Astrocyte of the hippocampus (primary cell): ENCODE measurements at places on chromosomes 11 and 22.

DNA sequence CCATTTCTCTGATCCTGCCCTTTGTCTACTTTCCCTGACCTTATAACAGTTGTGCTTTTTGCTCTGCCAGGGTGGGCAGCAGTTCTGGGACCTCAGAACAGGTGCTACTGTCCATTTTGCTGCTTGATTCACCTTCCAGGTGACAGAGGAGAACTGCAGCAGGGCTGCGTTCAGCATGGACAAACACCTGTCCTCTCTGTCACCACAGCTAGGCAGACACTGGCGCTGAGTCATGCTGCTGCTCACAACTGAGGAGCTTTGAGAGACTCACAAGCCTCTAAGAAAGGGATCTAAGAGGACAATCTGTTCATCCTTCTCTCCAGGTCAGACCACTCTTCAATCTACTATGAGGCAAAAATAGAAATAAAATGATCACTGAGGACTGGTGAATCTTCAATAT, 1144.5 kb upstream of the CCDC90B start:
- no peak for DNase-seq

- DNase-seq: peak; percentile 84
These were observed 29.3 kb downstream of the CELF1 start for GRCh38 chr11:47523490-47524225.

- peak; percentile 49 for DNase-seq
These were observed 129.0 kb upstream of the PARVA start for GRCh38 chr11:12248330-12248729.

GRCh38 chr11:62880803-62881578, at the start of gene SLC3A2:
Gene SLC3A2, plus strand, starts transcription at chr11:62880896. Its CDS starts 128 bp downstream, at chr11:62881024.
- DNase-seq: peak; percentile 95

- peak; percentile 35 for DNase-seq
These were observed 100.1 kb upstream of the BID start for GRCh38 chr22:17874231-17874905.

GRCh38 chr11:117670443-117670842, 126.6 kb downstream of the DSCAML1 start:
- DNase-seq: no peak

DNA sequence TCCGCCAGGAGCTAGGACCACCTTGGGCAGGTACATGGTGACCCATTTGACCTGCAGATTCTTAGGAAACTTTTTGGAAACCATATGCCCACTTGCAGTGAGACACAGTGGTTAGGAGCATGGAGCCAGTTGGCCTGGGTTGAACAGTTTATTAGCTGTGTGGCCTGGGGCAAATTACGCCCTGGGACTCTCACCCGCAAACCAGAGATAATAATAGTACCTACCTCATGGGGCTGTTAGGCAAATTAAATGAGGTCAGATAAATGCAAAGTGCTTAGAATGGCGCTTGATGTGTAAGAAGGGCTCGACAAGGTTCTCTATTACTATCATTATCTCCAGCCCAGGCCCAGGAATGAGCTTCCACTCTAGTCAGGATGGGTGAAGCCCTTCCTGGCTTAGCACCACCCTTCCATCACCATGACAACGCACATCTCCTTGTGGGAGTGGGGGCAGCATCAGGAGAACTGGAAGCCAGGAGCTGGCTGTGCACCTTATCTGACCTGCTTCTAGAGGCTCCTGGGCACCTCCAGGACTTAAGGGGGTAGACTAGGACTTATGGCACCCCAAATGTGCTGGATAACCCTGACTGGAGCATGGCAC, 5.1 kb downstream of the SYT12 start:
- DNase-seq: no peak

- no peak for DNase-seq
These were observed 7.5 kb upstream of the MYH9 start for GRCh38 chr22:36395055-36395849.

DNA sequence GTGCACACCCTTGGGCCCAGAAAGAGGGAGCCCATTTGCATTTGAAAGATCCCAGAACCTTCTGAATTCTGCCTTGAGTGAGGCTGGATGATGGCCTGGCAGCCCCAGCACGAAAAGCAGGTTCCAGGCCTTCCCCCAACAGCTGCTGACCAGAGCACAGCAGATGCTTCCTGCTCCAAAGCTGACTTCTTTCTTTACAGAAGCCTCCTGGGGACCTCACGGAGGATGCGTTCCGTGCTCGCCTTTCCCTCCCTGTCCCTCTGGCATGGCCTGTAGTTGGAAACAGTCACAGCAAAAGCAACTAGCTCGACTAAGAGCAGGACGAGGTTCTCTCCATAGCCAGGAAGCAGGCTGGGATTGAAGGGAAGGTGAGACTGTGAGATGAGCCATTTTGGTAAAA, 107.7 kb upstream of the B3GAT1 start:
- no peak for DNase-seq

GRCh38 chr11:111347002-111347722, 31.9 kb downstream of the POU2AF1 start:
- no peak for DNase-seq

DNA sequence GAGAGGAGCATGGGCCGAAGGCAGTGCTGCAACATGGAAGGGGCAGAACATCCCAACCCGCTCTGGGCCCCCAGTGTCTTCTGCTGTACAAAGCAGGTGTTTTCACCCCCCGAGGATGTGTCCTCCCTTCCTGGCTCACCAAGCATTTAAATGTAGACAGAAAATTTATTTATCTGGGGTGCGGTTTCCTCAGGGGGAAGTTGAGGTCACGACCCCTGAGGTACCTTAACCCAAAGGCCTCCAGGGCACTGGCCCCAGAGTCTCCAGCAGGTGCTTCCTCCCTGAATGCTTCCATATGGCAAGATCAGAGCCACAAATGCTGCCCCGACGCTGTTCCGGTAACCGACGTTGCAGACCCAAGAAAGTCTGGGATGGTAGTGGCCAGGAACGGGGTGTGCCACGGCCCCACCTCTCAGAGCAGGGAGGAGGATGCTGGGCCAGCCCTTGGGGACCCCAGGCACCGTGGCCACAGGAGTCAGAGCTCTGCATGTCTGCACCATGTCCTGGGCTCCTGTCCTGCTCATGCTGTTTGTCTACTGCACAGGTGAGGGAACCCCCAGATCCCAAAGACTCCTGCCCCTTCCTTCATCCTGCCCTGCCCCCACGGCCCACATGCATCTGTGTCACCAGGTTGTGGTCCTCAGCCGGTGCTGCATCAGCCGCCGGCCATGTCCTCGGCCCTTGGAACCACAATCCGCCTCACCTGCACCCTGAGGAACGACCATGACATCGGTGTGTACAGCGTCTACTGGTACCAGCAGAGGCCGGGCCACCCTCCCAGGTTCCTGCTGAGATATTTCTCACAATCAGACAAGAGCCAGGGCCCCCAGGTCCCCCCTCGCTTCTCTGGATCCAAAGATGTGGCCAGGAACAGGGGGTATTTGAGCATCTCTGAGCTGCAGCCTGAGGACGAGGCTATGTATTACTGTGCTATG, at the start of gene VPREB1:
TSS of gene VPREB1 (plus strand) at position 471 of the 935 bp plus-strand sequence. CDS start at position 499, 28 bp downstream.
- no peak for DNase-seq

GRCh38 chr11:8640267-8640906, 42.1 kb downstream of the TRIM66 start:
- no peak for DNase-seq

DNA sequence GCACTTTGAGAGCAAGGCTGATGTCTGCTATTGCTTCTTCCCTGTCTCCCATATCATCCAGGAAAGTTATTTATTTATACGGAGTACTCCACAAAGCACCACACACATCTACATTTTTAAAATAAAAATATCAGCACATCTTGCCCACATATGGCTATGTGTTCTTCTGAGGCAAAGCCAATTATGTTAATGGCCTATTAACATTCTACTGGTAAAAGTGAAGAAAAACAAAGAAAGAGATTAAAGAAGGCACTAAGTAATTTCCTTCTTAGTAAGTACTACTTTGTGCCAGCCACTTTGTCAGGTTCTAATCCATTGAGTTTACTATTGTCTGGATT, 548.7 kb downstream of the OPCML start:
- DNase-seq: no peak

GRCh38 chr22:36300396-36301212, 47.7 kb downstream of the APOL1 start:
- no peak for DNase-seq

GRCh38 chr11:79428406-79428805, 12.4 kb downstream of the TENM4 start:
- DNase-seq: peak; percentile 42

GRCh38 chr11:67356387-67356863, 3.1 kb upstream of the POLD4 start:
- no peak for DNase-seq

GRCh38 chr11:68845351-68846002, 3.8 kb upstream of the CPT1A start:
- DNase-seq: no peak

DNA sequence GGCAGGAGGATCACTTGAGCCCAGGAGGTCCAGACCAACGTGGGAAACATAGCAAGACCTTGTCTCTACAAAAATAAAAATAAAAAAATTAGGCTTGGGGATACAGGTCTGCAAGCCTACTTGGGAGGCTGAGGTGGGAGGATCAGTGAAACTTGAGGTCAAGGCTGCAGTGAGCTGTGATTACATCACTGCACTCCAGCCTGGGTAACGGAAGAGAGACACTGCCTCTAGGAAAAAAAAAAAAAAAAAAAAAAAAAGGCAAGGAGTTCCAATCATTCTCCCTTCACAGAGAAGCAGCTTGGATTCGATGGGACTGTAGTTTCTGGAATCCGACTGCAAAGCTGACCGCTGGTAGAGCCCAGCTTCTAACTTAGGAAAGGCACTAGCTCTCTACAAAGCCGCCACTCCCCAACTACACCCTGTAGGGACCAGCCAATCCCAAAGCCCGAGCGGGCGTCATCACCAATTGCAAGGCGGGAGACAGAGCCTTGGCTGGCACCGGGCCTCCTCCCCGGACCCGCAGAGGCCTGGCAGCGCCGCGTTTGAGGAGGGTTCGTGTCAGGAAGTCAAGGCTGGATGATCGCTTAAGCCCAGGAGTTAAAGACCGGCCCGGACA, 716 bp upstream of the DDB2 start:
- DNase-seq: peak; percentile 92

DNA sequence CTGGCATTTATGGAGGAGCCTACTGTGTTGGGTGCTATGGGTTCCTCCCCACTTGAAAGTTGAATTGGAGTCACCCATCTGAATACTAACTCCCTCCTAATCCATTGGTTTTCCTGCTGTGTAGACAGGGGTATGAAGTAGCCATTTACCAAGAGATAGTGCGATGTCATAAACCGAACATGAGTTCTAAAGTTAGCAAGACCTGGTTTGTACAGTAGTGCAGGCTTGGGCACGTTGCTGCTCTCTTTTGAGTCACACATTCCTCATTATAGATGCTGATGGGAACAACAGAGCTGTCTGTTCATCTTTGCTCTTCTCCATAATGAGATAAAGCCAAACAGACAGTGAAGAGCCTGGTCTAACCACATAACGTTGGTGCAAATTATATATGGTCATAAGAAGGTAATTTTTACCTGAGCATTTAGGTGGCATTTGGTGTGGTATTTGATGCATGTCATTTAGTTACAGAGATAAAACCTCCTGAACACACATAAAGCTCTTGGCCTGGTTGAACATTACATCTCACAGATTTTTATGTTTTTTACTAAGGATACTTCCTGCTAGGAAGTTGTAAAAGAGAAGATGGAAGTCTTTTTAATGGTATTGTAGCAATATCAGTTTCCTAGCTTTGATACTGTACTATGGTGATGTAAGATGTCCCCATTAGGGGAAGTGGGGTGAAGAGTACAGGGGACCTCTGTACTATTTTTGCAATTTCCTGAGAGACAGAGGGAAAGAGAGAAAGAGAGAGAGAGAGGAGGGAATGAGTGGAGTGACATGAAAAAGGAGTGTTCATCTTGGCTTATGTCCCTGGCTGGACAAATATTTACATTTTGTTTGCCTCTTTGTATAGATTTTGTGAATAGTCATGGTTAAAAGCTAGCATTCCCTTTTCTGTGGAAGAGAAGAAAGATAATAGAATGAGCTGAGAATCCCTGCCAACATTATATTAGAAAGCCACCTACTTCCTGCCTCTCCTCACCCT, 27.9 kb downstream of the GRAP2 start:
- DNase-seq: no peak

- peak; percentile 3 for DNase-seq
These were observed at the start of gene OR10A2 for GRCh38 chr11:6862961-6863360. Gene OR10A2, plus strand, starts transcription at chr11:6863057. Its CDS starts 6,698 bp downstream, at chr11:6869755.

GRCh38 chr11:88683024-88683423, 345.5 kb upstream of the CTSC start:
- DNase-seq: no peak

- DNase-seq: no peak
These were observed 114.6 kb downstream of the NECTIN1 start for GRCh38 chr11:119614222-119615002.

DNA sequence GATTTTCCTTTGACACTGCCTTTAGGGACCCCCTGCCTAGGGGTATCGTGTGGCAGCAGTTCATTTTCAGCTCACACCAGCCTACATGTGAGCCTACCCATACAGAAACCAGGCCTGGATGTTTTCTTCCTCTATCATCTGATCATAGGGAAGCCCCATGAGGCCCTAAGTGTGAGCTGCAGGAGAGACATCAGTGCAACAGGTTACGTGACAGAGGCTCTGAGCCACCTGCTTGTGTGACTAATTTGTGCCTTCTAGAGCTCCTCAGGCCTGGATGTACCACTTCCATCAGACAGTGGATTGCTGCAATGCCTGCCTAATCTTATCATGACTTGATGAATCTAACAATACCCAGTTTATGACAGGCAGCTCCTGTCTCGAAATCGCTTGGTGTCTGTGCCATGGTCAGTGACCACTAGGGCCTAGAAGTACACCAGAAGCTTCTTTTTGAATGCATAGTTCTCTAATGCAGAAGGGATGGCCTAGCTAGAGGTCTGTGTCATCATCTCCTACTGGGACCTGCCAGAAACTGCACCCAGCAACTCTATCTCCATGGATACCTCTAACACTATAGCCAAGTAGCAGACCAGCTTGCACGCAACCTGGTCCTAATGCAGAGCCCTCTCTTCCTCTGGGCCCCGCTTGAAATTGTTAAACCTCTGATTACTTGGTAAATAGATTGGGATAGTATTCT, 109.7 kb upstream of the CLPB start:
- no peak for DNase-seq

DNA sequence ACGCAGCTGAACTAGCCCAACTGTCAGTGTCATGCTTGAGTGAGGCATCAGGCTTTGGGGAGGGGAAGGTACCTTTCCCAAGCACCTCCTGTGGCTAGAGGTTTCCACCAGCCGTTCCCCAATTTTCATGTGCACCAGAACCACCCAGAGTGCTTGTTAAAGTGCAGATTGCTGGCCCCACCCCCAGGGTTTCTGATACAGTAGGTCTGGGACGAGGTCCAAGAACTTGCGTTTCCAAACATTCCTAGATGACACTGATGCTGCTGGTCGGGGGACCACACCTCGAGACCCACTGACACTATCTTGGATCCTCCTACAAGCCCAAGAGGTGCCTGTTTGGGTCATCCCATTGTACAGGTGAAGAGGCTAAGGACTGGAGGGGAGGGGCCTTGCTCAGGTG, 59.8 kb downstream of the PDE2A start:
- no peak for DNase-seq

GRCh38 chr11:59207988-59208451, 4.7 kb downstream of the MPEG1 start:
- DNase-seq: peak; percentile 88

GRCh38 chr11:111930472-111930871, 6.7 kb upstream of the DIXDC1 start:
- no peak for DNase-seq
